ENCODE measurements at places on chromosomes 12 and 14.

- DNase-seq: no peak
These were observed 104.0 kb downstream of the NCOR2 start for GRCh38 chr12:124463341-124463921.

- no peak for DNase-seq
These were observed 22.2 kb downstream of the HRK start for GRCh38 chr12:116859079-116859478.

DNA sequence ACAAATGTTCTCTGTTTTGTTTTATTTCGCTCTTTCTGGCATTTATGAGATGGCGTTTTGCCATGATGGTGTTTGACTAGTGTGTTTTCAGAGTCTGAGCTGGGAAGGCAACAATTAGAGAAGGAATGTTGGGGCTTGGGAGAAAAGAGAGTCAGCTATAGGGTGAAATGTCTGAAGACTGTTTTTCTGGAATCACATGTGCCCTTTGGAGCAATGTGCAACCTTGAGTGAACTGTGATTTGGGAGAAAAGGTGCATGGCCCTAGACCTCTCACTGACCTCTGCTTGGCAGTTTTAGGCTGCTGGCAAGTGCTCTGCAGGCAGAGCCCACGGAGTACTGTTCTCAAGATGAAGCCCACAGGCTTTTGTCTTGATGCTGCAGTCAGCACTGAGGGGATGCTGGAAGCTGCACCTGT, 379.9 kb upstream of the PDE3A start:
- no peak for DNase-seq

DNA sequence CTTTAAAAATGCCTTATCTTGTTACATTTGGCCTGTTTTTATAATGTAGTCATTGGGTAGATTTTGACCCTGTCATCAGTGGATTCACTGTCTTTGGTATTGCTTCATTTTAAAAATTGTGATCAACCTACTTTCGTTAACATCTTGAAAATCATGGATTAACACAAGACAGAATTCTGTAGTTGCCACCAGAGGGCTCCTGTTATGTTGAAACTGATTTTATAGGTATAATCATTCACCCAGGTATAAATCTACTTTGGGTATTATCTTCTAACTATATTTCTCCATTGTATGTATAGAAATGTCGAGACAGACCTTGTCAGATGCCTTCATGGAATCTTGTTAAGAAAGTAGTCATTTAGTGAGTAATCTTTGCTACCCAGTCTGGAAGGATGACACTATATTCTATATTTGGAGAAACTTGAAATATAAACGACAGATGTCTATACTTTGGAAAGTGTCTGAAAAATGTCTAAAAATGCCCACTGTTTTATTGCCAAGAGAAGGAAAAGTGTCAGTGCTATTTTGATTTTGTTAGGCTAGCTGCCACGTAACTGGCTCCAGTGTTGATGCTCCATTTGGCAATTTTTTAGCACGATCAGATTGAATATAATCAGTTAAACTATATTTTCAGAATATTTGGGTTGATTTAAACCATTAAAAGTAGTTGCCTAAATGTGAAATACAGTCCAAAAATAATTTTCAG, 129.4 kb downstream of the PELI2 start:
- DNase-seq: no peak

DNA sequence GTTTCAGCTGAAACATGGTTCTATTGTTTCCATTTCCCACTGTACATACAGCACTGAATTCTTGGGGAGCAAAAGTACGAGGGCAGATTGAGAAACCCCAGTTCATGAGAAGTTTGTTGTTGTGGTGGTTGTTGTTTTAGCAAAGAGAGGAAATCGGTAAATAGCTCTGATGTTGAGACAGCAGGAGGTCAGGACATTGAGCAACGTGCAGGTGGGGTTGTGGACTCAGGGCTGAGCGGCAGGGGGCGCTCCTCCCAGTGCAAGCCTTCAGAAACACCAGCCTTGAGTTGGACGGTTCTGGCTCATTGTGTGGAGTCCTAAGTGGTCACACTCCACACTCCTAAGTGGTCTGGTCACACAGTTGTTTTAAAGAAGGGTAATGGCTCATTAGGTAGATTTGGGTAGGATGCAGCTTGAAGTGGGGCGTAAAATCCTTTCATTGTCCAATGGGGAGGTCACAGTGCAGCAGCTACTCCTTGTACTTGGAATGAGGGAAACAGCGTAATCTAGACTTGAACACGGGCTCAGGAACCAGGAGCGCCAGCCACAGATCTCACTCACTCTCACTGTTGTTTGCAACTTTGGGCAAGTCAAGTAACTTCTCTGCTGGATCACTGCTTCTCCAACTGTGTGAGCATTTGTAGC, 14.5 kb upstream of the PWP1 start:
- DNase-seq: no peak

DNA sequence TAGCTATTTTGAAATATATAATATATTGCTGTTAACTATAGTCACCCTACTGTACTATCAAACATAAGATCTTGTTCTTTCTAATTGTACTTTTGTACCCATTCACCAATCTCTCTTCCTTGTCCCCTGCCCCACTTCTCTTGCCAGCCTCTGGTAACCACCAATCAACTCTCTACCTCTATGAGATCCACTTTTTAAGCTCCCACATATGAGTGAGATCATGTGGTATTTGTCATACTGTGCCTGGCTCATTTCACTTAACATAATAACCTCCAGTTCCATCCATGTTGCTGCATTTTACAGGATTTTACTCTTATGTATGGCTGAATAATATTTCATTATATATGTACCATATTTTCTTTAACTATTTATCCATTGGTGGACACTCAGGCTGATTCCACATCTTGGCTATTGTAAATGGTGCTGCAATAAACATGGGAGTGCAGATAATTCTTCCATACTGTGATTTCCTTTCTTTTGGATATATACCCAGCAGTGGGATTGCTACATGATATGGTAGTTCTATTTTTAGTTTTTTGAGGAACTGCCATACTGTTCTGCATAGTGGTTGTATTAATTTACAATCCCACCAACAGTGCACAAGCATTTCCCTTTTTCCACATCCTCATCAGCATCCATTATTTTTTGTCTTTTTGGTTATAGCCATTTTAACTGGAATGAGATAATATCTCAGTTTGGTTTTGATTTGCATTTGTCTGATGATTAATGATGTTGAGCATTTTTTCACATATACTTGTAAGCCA, 33.5 kb upstream of the SPIC start:
- no peak for DNase-seq

DNA sequence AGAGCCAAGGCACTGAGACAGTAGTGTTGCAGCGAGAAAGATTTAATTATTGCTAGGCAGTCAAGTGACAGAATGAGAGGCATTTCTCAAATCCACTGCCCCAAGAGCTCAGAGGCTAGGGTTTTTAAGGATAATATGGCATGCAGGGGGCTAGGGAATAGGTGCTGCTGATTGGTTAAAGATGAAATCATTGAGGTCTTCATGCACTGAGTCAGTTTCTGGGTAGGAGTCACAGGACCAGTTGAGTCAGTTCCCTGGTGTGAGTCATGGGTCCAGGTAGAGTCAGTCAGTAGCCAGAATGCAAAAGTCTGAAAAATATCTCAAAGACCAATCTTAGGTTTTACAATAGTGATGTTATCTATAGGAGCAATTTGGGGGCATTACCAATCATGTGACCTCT, 323.8 kb downstream of the RGS6 start:
- DNase-seq: no peak
